ENCODE measurements at places on chromosomes 1 and 21.

GRCh38 chr1:107430540-107431228 lies 289.8 kb downstream of the NTNG1 start:
- DNase-seq, result peak; percentile 1

- DNase-seq, result no peak
Observed at GRCh38 chr1:95013950-95014574, 58.7 kb downstream of the ALG14 start.

DNA sequence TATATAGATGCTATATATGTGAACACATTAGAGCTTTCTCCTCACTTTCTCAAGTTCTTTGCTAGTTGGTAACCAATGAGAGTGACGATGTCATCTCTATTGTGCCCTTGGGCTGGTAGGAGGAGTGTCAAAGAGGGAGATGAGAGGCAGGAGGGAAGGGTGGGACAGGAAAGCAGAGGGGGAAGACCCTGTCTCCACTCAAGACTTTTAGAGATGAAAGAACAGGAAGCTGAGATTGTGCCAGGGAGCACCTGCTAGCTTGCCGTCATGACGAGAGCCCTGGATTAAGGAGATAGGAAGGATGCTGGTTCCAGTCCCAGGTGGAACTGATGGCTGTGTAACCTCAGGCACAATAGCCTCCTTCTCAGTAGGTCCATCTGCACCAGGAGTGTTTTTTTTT lies 16.7 kb downstream of the CNR2 start:
- DNase-seq, result no peak

- no peak for DNase-seq
Observed at GRCh38 chr1:219460896-219461815, 151.7 kb downstream of the ZC3H11B start.

- no peak for DNase-seq
Observed at GRCh38 chr1:109620401-109620791, 759 bp downstream of the AMPD2 start.

- no peak for DNase-seq
Observed at GRCh38 chr1:153991806-153992205, 1.2 kb downstream of the RPS27 start.

GRCh38 chr1:234938924-234939323 lies 189.7 kb downstream of the TOMM20 start:
- no peak for DNase-seq

DNA sequence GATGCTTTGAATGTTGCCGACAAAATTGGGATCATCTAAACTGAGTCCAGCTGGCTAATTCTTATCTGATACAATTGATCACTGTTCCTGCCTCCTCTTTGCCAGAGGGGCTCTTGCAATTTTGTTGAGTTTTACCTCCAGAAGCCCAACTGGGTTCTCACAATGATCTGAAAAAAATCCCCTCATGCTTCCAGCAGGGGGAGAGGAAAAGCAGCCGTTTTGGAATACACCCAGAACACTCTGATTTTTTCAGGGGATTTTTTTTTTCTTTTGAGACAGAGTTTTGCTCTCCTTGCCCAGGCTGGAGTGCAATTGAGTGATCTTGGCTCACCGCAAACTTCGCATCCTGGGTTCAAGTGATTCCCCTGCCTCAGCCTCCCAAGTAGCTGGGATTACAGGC lies 13.9 kb upstream of the RERE start:
- DNase-seq, result no peak

DNA sequence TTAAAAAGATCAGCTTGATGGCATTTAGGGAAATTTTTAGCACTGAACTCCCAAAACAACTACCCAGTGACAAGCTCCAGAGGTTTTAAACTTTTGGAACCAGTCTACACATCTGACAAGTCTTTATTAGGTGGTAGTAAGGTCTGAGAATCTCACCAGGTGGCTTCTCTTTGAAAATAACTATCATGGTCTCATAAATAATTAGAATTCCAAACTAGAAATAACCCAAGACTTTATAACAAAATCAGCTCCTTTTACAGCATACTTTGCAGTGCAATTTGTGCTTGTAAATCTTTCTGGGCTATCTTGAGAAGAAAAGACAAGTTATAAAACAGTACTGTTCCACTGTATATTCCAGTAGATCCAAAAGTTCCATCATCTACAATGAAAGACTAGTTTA lies 108.7 kb downstream of the LTN1 start:
- no peak for DNase-seq

GRCh38 chr1:151165281-151165737 lies 393 bp downstream of the LYSMD1 start:
- DNase-seq, result no peak

DNA sequence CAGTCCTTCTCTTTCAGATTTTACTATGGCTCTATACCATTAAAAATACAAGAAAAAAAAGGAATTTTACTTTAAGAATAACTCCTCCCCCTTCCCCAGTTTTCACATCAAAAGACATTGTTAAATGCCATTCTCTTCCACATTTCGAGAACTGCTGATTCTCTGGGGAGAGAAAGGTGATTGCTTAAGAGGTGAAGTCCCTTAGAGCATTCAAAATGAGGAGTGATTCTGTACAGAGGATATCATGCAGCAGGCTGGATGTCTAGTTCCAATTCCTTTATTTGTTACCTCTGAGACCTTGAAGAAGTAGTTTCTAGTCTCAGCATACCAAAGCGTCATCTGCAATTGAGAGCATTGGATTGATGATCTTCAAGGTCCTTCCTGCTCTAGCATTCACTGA lies 46.9 kb downstream of the FMO3 start:
- no peak for DNase-seq

GRCh38 chr1:26907071-26907917 lies 6.5 kb downstream of the NR0B2 start:
- DNase-seq, result no peak

DNA sequence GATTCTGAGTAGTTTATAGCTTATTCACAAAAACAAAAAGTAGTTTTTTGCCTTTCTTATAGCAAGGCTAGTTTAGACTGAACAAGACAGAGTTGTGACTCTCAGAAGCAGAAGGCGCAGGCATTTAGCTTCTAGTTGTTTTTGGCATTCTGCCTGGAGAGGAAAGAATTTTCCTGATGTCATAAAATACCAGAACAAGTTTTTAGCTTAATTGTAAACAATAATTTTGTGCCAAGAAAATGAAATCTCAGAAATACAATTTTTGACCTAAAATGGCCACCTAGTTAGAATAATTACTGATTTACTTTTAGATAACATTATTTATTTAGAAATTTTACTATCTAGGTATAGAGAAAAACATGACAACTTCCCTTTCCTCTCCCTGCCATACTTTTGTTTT lies 1.0 kb downstream of the DNAJB4 start:
- DNase-seq, result no peak

GRCh38 chr21:29496337-29496736 lies 197.6 kb downstream of the BACH1 start:
- DNase-seq, result no peak

GRCh38 chr1:235917267-235917811 lies 50.6 kb upstream of the LYST start:
- DNase-seq, result peak; percentile 50
